ENCODE measurements at places on chromosomes 4 and X.

DNA sequence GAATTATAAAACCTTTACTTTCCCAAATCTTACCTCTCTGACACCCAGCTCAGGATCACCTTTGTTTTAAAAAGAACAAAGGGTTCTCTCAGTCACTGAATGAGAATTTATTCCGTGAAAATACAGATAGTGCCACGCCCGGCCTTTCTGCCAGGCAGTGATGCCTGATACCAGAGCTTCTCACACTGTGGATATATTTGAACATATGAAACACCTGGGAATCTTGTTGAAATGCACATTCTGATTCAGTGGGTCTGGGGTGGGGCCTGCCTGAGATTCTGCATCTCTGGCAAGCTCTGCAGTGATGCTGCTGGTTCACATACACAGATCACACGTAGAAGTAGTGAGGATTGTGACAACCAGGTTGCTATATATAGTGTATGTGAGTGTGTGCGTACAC lies 46.0 kb downstream of the ELOVL6 start:
- DNase-seq, result no peak

- no peak for DNase-seq
These were observed 53.7 kb downstream of the TAB3 start for GRCh38 chrX:30835373-30835772.

DNA sequence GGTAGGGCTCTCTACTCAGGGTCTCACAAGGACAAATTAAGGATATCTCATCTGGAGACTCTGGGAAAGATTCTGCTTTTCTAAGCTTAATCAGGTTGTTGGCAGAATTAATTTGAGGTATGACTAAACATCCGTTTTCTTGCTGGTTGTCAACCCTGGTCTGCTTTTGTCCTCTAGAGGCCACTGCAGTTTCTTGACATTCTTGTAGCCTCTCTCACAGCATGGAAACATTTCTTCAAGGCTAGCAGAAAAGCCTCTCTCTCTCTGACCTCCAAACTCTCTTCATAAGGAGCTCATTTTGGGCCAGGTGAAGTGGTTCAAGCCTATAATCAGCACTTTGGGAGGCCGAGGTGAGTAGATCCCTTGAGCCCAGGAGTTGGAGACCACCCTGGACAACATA lies 749.5 kb upstream of the PCDH7 start:
- no peak for DNase-seq

DNA sequence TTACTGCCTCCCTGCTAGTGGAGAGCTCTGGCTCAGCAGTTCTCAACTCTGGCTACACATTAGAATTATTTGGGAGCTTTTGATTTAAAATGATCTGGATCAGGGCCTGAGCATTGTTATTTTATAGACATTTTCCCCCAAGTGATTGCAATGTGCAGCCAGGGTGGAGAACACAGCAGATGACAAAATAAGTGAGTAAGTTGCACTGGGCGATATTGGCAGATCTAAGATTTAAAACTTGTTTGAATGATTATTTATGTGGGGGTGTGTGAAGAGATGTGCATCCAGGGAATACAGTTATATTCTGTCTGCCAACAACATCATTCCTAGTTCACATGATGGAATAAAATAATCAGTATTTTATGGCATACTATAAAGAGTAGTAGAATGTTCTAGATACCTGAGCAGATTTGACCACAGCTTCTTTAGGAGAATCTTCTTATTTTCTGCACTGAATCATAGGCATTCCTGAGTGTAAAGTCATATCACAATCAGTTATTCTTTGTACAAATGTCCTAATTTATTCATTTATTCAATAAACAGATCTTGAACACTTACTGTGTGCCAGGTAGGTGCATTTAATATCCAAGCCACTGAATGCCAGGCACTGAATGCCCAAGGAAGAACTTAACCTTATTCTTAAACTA lies 123.9 kb downstream of the UCHL1 start:
- no peak for DNase-seq

DNA sequence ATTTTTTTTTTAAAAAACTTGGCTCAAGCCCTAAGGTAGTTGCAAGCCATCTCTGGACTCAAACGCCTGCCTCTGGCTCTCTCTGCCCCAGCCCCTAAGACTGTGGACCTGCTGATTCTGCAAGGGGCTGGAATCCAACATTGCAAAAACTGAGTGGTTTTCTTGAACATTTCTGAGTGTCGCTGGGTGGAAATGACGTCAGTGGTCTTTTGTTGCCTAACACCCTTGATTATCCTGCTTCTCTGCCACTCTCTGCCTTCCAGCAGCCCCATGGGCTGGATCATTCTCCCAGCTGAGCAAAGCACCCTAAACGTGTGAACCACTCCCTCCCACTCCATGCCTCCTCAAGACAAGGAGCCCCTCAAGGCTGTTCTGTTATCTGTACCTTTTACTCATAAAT lies 16.6 kb downstream of the BST1 start:
- no peak for DNase-seq

DNA sequence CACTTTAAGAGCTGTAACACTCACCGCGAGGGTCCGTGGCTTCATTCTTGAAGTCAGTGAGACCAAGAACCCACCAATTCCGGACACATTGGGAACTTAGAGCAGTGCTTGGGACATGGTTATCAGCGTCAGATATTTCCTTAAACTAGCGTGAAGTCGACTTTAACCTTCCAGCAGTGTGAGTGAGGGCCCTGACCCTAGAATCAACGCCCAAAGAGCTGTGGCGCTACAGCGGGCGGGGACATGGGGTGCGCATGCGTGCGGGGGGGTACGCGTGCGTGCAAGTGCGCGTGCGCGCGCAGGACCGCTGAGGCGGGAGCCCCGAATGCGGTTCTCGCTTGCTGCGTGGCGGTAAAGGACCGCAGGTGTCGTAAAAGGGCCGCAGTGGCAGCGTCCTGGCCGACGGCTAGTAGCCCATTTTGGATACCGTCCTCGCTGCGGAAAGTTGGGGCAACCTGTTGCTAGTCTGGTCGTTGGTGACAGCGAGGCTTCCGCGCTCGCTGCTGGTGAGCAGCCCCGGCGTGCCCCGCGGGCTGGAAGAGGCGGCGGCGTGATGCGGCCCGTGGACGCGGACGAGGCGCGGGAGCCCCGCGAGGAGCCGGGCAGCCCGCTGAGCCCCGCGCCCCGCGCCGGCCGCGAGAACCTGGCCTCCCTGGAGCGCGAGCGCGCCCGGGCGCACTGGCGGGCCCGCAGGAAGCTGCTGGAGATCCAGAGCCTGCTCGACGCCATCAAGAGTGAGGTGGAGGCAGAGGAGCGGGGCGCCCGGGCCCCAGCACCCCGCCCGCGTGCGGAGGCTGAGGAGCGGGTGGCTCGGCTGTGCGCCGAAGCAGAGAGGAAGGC lies 19.8 kb upstream of the S100P start:
- peak; percentile 88 for DNase-seq

DNA sequence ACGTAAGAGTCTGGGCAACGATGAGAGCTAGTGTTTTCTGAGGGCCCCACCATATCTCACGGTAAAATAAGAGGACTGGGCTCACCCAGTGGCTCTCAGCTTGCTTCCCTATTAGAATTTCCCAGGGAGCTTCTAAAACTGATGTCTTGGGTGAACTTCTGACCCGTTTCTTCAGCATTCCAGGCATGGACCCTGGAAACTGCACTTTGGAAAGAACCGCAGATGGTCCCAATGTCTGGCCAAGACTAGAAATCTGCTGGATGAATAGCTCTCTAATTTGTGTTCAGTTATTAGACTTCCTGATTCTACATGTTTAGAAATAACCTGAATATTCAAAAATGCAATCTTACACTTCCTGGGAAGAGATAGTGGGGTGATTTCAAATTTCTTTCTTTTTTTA lies 127.8 kb downstream of the ANOS1 start:
- DNase-seq, result no peak

GRCh38 chrX:154402622-154403127 lies 4.5 kb downstream of the RPL10 start:
- DNase-seq, result no peak

DNA sequence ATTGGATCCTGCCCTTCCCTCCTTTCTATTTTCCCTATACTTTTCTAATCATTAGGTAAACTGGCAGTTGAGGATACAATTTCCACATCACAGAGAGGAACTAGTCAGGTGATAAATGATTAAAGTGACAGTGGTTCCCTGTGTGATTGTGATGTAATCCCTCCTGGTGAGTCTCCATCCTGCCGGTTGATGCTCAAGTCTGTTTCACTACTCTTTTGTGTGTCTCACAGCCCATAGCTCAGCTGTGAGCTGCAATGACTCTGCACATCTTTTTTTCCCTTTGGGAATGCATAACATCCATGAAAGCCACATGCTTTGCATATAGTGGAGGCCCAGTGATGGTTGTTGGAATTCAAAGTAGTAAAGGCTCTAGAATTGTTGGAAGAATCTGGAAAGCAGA lies 60.4 kb downstream of the CCNI start:
- peak; percentile 62 for DNase-seq

DNA sequence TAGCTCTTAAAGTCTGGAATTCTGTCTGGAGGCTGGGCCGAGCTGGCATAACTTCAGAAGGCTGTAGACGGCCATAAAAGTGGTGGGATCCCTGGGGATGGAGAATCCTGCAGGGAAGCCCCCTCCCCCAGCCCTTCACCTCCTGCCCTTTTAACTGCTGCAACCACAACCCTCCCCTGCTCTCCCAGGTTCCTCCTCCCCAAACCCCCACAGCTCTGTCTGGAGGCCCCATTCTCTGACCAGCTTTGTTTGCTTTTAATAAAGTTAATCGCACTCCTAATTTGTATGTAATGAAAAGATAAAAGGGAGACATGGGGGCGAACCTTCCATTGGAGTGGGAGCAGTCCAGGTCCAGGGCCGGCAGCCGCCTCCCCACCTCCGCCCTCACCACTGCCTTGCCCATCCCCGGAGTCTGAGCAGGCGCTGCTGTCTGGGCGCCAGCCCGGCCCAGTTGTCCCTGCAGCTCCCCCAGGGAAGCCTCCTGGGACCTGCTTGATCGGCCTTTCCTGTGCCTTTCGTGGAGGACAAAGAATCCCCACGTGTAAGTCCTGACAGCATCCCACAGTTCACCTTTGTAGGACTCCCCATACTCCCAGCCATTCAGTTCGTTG lies 84.3 kb downstream of the PJA1 start:
- no peak for DNase-seq

- DNase-seq, result no peak
These were observed 29.1 kb upstream of the BCORL1 start for GRCh38 chrX:129953334-129953648.

DNA sequence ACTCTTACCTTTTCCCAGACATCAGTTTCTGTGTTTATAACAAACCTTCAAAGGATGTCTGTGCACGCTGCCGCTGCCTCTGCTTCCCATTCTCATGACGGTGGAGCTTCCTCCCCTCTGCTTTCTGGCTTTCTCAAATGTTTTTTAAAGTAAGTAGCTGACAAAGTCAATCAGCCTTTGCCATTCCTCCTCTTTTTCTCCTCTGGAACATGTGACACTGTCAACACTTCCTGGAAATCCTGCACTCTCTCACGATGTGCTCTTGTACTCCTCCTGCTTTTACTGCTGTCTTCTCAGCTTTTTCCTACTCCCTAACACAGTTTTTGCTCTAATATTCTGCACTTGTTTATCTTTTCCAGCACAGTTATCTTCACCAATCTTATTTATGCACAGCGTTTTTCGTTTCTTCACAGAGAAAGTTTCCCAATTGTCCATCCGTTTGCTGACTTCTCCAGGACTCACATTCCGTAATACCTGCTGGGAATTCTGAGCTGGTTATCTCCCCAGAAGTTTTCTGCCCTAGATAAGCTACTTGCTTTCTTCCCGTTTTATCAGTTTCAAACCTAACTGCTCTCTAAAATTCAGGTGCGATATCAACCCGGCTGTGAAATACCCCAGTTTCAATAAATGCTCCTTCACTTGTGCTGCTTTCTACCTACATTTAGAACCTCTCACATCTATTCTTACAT lies 465.6 kb upstream of the AGA start:
- no peak for DNase-seq

GRCh38 chr4:68391436-68391835 lies 41.5 kb upstream of the YTHDC1 start:
- no peak for DNase-seq

- no peak for DNase-seq
These were observed 9.9 kb downstream of the YIPF6 start for GRCh38 chrX:68508799-68509198.

Data from fibroblast of skin of left quadriceps (primary cell).